ENCODE measurements at places on chromosomes 4 and X.

DNA sequence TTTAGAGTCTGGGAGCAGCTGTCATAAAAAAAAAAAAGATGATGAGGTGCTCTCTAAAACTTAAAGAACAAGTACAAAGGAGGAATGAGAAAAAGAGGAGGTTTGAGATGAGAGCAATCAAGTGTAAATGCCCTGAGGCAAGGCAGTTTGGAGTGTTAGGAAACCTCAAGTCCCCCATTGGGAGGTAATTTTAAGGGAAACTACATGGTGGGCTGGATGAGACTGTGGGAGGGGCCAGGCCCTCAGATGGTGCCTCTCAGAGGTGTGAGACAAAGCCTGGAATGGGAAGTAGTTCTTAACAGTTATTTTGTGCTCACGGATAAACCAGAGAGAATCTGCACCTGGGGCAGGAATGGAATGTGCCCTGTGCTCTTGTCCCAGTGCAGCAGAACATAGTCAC is 1.9 kb upstream of the MAGEB3 start:
- no peak for DNase-seq

GRCh38 chr4:74156521-74156920 is 1.4 kb upstream of the MTHFD2L start:
- no peak for DNase-seq

DNA sequence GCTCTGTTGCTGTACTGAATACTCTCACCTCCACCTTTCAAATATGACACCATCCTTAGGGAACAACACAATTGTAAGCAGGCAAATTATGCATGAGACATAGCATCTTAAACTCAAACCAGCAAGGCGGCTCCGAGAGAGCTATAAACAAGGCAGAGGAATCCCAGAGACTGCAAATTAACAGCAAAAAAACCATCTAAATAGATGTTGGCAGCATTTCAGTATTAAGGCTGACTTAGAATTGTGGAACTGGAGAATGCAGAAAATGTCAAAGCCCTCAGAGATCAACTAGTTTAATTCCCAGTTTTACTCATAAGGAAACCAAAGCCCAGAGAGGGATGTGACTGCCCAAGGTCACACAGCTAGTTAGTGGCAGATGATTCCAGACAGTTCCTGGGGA is 37.2 kb upstream of the SPANXC start:
- DNase-seq, result no peak

- peak; percentile 25 for DNase-seq
Measured at GRCh38 chrX:119194621-119195020, 41.5 kb upstream of the PGRMC1 start.

- DNase-seq, result no peak
Measured at GRCh38 chr4:185171373-185172071, 28.5 kb downstream of the SLC25A4 start.

DNA sequence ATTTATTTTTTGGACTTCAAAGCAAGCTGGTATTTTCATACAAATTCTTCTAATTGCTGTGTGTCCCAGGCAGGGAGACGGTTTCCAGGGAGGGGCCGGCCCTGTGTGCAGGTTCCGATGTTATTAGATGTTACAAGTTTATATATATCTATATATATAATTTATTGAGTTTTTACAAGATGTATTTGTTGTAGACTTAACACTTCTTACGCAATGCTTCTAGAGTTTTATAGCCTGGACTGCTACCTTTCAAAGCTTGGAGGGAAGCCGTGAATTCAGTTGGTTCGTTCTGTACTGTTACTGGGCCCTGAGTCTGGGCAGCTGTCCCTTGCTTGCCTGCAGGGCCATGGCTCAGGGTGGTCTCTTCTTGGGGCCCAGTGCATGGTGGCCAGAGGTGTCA is 15.3 kb downstream of the FGFR3 start:
- DNase-seq, result no peak

DNA sequence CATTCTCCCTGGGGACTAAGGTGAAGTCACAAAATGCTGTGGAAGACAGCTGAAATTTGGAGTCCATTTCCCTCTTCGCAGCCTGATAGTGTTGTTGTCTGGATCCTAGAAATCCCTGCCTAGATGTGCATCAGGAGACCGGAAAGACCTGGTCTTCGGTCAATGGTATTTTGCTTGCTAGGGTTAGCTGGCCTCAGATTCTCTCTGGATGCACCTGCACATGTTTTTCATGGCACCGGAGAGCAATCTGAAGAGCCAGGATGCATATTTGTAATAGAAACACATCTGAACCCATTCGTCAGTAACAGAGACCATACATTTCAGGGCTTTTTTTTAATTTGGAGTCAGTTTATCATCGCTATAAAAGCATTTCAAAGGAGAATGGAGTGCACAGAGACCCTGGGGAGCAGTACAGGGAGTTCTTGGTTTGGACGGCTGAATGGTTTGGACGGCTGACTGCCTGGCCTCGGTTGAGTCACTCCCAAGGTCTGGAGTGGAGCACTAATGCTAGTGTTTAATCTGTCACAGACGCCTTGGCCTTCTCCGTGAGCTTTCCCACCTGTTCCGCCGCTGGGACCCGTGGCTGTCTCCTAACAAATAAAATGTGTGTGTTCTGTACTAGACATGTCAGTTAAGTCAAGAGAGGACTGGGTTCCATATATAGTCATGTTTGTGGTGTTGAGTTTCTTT is 7.5 kb upstream of the PDLIM3 start:
- no peak for DNase-seq

GRCh38 chr4:163382178-163382869 is 38.6 kb downstream of the NPY5R start:
- DNase-seq, result no peak

- DNase-seq, result no peak
Measured at GRCh38 chrX:30649859-30650258, 3.4 kb upstream of the GK start.

Data from inflammatory macrophage (primary cell).